ENCODE measurements at places on chromosomes 3 and 15. TPM values are rescaled to one million over a fixed set of nuclear protein-coding genes. Genes with fewer than 3 reads are reported as not detected.

- no peaks in the 10 kb centered on the region for H3K36me3 ChIP-seq
- no peak overlapping the region for H3K4me3 ChIP-seq
- H3K27me3 ChIP-seq: no peaks in the 10 kb centered on the region
Observed at GRCh38 chr15:63517202-63517601, 12.8 kb downstream of the USP3 start.

DNA sequence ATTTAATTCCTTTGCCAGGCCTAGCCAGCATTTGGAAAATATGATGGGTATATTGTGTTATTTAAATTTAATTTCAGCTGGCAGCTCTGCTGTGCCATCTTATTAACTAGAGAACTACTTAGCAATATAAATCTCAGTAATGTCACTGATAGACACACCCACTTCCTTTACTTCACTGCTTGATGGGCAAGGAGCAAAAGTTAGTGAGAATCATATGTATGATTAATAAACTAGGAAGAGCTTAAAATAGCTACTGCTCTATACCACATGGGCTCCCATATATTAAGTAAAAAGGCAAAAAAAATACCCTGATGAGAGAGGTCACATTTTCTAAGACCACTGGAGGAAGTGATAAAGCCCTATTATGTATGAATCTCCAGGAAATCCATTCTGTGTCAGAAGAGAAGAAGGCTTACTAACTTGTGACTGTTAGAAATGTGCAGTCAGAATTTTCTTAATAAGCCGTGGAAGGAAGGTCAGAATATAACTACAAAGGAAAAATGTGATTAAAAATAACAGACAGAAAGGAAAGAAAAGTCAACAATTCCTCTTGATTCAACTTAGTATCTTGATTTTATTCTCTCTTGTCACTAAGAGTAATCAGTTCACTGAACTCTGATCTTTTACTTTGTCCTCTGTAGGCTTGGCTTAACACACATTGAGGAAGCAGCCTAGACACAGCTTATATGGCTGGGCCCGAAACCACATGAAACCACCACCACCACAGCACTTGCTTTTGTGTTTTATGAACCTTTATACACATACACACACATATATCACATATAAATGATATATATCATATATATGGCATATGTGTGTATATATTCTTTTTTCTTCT is 1233.9 kb upstream of the ALCAM start:
- no peaks in the 10 kb centered on the region for H3K27me3 ChIP-seq
- no peaks in the 10 kb centered on the region for H3K36me3 ChIP-seq
- peaks cover 2% of the 10 kb centered on the region for H3K4me1 ChIP-seq
- H3K27ac ChIP-seq: peak overlapping the region; percentile 32

GRCh38 chr3:127475975-127476705 is 114.4 kb downstream of the TPRA1 start:
- H3K27ac ChIP-seq: no peak overlapping the region
- DNase-seq: no peak
- H3K36me3 ChIP-seq: no peaks in the 10 kb centered on the region
- peaks cover 15% of the 10 kb centered on the region for H3K27me3 ChIP-seq

Gene KLHL18
- total RNA-seq: 26.8 TPM

Gene CX3CR1
- total RNA-seq: 0.51 TPM

Gene P3H2
- total RNA-seq: 14.8 TPM
